ENCODE measurements at places on chromosomes 5 and 9.

- no peaks in the 10 kb centered on the region for H3K27me3 ChIP-seq
- DNase-seq, result no peak
- H3K36me3 ChIP-seq, result peaks cover 28% of the 10 kb centered on the region
- no peak overlapping the region for H3K4me3 ChIP-seq
These were observed 84.4 kb downstream of the INSYN2B start for GRCh38 chr5:169895926-169896325.

DNA sequence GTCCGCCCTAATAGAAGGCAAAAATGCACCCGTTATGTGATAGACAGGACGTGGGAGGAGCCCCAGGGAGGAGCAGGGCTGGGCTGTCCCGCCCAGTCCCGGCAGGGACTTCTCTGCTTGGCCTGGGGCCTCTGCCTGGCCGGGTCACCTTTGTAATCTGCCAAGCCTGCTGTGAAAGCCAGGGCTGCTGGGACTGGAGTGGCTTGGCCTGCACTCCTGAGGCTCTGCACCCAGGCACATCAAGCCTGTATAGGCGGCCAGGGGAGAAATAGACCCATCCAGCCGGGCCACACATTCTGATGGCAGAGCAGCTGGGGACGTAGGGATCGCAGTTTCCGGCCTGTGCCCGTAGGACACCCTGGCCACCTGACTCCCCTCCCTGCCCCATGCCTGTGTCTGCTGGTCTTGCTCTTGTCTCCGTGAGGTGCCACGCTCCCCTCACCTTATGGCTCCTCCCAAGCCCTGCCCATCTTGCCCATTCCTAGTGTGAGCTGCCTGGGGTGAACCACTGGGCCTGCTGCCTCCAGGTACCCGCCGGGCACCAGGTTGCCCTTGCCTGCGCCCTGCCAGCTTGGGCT lies 28.1 kb downstream of the DYNC2I2 start:
- peak overlapping the region; percentile 42 for H3K27ac ChIP-seq
- H3K36me3 ChIP-seq, result peaks cover 59% of the 10 kb centered on the region
- no peak overlapping the region for H3K4me3 ChIP-seq
- no peak for DNase-seq
- H3K27me3 ChIP-seq, result no peaks in the 10 kb centered on the region

DNA sequence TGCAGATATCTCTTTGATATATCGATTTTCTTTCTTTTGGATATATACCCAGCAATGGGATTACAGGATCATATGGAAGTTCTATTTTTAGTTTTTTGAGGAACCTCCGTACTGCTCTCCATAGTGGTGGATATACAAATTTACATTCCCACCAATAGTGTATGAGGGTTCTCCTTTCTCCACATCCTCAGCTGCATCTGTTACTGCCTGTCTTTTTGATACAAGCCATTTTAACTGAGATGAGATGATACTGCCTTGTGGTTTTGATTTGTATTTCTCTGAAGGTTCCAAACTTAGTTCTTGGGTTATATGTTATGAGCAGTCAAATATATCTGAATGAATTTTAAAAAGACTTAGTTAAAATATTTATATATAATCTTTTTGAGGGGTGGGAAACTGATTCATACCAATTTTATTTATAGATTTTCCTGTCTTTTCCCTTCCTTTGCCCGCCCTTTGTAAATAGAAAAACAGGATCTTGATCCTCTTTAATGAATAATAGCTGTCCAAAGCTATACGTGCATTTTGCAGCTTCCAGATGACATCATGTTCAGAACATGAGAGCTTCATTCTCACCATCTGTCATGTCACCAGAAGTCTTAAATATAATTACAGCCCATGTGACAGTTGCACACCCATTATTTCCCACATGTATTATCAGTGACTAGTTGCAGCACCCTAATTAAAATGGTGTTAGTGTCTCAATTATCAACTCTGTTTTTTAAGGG lies 6.2 kb upstream of the ARHGEF28 start:
- H3K27ac ChIP-seq, result no peak overlapping the region
- no peaks in the 10 kb centered on the region for H3K4me1 ChIP-seq
- no peak overlapping the region for H3K4me3 ChIP-seq
- DNase-seq, result no peak
- H3K36me3 ChIP-seq, result no peaks in the 10 kb centered on the region

DNA sequence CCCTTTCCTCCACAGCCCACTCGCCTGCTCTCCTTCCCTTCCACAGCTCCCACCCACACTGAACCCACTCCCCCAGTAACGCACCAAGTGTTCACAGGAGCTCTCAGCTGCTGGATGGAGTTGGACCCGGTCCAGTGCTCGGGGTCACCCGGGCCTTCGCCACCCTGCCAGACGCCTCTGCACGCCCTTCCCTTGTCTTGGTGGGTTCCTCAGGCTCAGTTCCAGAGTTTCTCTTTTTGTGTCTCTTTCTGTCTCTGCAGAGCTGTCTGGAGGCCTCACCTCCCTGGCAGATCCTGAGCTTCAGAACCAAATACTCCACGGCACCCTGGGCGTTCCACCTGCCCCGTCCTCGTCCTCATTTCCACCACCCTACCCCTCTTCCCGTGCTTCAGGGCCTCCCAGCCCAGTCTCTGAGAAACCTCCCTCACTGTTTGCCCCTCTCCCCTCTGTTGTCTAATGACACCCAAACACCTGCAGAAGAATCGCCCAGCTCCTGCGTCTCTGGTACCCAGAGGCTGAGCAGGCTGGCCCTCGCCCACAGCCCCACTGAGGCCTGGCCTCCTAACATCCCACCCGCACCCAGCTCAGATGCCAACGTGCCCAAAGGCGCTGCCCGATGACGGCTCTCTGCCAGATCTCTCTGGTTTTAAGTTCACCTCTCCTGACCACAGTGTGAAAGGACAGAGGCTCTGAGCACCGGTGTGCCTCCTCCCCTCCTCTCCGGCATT lies 74.3 kb downstream of the COL23A1 start:
- no peak overlapping the region for H3K4me3 ChIP-seq
- no peak for DNase-seq
- no peaks in the 10 kb centered on the region for H3K36me3 ChIP-seq
- no peaks in the 10 kb centered on the region for H3K4me1 ChIP-seq
- no peak overlapping the region for H3K27ac ChIP-seq

DNA sequence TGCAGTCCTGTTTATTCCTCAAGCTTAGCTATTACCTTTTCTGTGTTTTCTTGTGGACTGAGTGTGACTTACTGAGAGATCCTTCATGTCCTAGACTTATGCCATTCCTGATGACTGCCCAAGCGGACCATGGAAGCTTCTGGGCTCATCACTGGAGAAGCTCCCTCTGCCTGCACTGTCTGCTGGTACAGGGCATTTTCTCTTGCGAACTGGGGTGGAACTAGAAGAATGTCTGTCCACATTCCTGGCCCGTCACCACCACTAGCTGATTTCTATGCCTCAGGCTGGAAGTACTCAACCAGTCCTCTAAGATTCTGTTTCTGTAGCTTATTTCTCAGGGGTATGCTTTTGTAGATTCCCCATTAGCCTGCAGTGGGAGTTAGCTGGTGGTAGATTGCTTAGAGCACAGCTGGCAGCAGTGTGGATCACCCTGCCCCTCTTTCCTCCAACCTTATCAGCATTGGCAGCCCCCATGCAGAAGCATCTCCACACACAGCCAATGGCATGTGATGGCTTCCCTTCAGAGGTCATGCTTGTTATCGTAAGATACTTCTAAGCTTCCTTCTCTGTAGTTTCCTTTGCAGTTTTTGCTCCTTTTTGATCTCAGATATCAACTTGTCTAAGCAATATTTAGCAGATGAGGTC lies 12.4 kb downstream of the SLC36A1 start:
- peaks cover 2% of the 10 kb centered on the region for H3K36me3 ChIP-seq
- H3K4me3 ChIP-seq, result no peak overlapping the region
- no peaks in the 10 kb centered on the region for H3K27me3 ChIP-seq
- no peaks in the 10 kb centered on the region for H3K4me1 ChIP-seq
- DNase-seq, result no peak

DNA sequence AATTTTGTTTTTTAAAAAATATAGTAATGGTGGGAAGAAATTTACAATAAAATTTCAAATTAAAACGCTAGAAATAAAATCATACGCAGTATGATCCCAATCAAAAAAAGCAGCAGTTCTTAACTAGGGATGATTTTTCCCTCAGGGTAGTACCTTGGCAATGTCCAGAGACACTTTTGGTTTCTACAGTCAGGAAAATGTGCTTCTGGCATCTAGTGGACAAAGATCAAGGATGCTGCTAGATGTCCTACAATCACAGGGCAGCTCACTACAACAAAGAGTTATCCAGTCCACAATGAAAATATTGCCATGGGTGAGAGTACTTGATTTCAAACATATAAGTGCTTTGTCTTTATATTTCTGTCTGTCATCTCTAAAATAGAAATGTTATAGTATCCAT lies 400.2 kb upstream of the SGCD start:
- H3K4me3 ChIP-seq, result no peak overlapping the region
- H3K4me1 ChIP-seq, result no peaks in the 10 kb centered on the region
- H3K36me3 ChIP-seq, result no peaks in the 10 kb centered on the region
- no peak overlapping the region for H3K27ac ChIP-seq
- DNase-seq, result no peak
- H3K27me3 ChIP-seq, result no peaks in the 10 kb centered on the region

GRCh38 chr5:3329427-3329826 lies 266.2 kb upstream of the IRX1 start:
- H3K27ac ChIP-seq, result no peak overlapping the region
- no peaks in the 10 kb centered on the region for H3K4me1 ChIP-seq
- no peaks in the 10 kb centered on the region for H3K36me3 ChIP-seq
- no peaks in the 10 kb centered on the region for H3K27me3 ChIP-seq

- DNase-seq, result no peak
- H3K27ac ChIP-seq, result no peak overlapping the region
- no peak overlapping the region for H3K4me3 ChIP-seq
- no peaks in the 10 kb centered on the region for H3K27me3 ChIP-seq
These were observed 813.8 kb upstream of the DMAC1 start for GRCh38 chr9:8613346-8613825.

DNA sequence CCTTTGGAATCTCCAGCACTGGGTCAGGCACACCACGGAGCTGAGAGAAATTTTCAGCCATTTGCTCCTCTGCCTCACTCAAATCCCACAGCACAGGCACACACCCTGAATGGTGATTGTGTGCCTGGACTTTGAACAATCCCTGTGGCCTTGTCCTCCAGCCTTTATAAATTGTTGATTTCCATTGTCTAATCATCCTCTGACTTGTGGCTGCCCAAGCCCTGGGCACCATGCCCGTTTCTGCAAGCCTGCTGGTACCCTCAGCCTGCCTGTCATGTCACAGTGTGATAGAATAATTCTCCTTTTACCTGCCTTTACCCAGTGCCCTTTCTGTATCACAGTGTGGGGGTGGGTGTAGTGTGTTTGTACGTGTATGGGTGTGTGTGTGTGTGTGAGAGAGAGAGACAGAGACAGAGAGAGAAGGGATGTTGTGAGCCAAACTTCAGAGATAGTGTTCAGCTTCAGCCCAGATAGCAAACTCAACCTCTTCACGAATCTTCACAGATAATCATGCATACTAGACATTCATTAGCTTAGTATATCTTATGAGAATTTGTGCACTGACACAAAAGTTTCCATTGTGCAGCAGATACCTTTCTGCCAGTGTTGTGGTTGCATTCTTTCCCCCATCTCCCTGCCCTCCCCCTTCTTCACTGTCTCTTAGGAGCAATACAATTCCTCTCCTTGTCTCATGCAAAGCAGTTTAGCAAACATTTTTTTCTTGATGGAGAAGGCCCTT lies 27.8 kb upstream of the SLC44A1 start:
- H3K36me3 ChIP-seq, result no peaks in the 10 kb centered on the region
- no peak overlapping the region for H3K27ac ChIP-seq
- no peak overlapping the region for H3K4me3 ChIP-seq
- DNase-seq, result no peak
- H3K4me1 ChIP-seq, result no peaks in the 10 kb centered on the region

DNA sequence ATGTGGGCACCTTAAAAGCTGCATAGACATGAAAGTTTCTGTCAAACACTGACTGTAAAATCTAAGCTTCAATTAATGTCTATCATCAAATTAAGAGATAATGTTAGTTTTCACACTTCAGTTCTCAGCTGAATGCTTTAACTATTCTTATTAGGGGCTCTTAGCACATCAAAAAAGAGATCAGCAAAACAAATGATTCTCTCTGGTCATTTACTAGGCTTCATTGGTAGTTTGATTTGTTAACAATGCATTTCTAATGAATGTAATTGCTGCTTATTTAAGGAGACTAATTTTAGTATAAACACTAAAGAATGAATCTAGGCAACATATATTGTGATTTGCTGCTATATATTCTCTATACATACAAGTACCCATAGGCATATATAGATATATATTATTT lies 1182.0 kb downstream of the MAT2B start:
- H3K4me3 ChIP-seq, result no peak overlapping the region
- H3K27me3 ChIP-seq, result no peaks in the 10 kb centered on the region
- DNase-seq, result no peak

DNA sequence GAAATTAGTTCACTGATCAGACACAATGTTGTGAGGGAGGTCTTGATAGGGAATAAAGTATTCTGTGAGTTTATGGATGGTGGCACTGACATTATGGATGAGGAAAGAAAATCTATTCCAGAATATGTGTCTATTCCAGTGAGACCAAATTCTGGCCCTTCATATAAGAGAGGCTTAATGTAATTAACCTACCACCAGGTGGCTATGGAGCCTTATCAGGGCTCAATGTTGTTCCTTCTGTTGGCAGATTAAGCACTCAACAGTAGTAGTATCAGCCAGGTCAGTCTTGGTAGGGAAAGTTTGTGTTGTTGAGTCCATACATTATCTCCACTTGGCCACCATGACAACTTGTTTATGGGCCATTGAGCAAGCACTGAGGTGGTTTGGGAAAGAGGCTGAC lies 41.7 kb upstream of the BARX1 start:
- no peak for DNase-seq
- H3K36me3 ChIP-seq, result no peaks in the 10 kb centered on the region
- H3K27ac ChIP-seq, result no peak overlapping the region
- H3K27me3 ChIP-seq, result peaks cover 3% of the 10 kb centered on the region
- no peak overlapping the region for H3K4me3 ChIP-seq
- no peaks in the 10 kb centered on the region for H3K4me1 ChIP-seq

DNA sequence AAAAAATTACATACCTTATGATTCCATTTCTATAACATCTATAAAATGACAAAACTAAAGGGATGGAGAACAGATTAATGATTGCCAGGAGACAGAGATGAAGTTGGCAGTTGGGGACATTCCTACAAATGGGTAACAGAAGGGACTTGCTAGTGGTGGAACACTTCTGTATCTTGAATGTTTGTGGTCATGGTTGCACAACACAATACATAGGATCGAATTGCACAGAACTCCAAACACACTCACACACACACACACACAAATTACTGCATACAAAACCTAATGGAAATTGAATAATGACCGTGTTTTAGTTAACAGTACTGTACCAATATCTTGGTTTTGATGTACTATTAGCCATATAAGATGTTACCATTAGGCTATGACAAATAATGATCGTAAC lies 330.7 kb upstream of the POU5F2 start:
- no peak overlapping the region for H3K4me3 ChIP-seq
- H3K27me3 ChIP-seq, result no peaks in the 10 kb centered on the region
- no peak for DNase-seq
- H3K4me1 ChIP-seq, result no peaks in the 10 kb centered on the region
- H3K36me3 ChIP-seq, result peaks cover 6% of the 10 kb centered on the region

GRCh38 chr9:127966416-127967150 lies 14.2 kb downstream of the EEIG1 start:
- H3K4me3 ChIP-seq, result peak overlapping the region; percentile 82
- peaks cover 78% of the 10 kb centered on the region for H3K36me3 ChIP-seq
- H3K27ac ChIP-seq, result peak overlapping the region; percentile 99

GRCh38 chr5:178120607-178121357 lies 7.5 kb downstream of the N4BP3 start:
- no peak overlapping the region for H3K4me3 ChIP-seq
- peaks cover 5% of the 10 kb centered on the region for H3K36me3 ChIP-seq
- no peak overlapping the region for H3K27ac ChIP-seq
- peaks cover 63% of the 10 kb centered on the region for H3K27me3 ChIP-seq

GRCh38 chr9:18825656-18826170 lies 207.3 kb downstream of the SAXO1 start:
- H3K4me3 ChIP-seq, result no peak overlapping the region
- peak overlapping the region; percentile 82 for H3K27ac ChIP-seq
- peaks cover 5% of the 10 kb centered on the region for H3K27me3 ChIP-seq
- no peaks in the 10 kb centered on the region for H3K36me3 ChIP-seq

Measured in activated naive CD4-positive, alpha-beta T cell treated with anti-CD3 and anti-CD28 coated beads, Interleukin-2, amount 10 ng/mL, durations not matched to agents 7 days and 5 days (primary cell).